T-helper 2 cell (primary cell): ENCODE measurements at places on chromosomes 3 and 15.

- no peak for DNase-seq
These were observed 14.6 kb downstream of the ACAD11 start for GRCh38 chr3:132645058-132645457.

DNA sequence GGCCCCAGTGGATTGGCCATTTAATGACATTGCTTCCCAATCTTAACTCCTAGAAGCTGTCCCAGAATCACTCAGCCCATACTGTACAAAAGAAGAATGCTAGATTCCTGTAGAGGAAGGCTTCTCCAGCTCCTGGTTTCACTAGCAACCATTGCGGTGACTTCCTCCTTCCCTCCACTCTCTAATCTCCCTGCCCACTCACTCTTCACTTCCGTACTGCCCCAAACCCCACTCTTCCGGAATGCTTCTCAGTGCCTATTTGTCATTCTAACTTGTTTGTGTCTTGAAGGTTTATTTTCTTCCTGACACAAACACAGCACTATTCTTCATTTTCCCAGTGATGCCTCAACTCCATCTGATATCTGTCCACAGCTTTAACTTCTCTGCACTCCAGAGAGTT is 97.1 kb upstream of the SPATA16 start:
- no peak for DNase-seq

DNA sequence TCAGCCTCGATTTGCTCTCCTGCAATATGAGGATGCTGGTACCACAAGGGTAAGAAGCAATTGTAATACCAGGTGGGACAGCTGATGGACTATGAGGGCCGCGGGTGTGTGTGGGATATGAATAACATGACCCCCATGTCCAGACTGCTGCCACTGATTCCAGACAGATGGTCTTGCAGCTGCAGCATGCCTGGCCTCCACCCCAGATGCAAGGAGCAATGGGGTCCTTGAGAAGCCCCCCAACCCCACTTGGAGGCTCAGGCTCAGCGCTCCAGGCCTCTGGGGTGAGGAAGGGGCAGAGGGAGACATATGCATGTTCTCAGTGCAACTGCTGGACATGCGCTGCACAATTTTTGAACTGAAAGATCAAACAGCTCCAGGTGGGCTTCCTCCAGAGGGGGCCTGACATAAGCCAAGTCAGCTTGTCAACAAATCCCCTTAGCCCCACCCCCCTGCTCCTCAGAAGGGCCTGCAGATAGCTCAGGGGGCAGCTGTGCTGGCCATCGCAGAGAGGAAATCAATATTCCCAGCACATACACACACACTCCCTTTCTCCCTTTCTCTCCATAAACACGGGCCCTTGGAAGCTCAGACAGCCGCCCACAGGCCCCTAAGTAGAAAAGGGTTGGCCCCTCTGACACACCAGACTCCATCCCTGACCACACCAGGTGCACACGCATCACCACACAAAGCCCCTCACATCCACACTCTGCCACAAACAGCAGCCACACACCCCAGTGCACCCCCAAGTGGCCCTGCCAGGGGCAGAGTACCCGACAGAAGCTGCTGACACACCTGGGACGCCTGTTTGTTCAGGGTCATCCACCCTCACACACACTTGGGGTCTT is 107.0 kb downstream of the IQSEC1 start:
- DNase-seq: no peak

DNA sequence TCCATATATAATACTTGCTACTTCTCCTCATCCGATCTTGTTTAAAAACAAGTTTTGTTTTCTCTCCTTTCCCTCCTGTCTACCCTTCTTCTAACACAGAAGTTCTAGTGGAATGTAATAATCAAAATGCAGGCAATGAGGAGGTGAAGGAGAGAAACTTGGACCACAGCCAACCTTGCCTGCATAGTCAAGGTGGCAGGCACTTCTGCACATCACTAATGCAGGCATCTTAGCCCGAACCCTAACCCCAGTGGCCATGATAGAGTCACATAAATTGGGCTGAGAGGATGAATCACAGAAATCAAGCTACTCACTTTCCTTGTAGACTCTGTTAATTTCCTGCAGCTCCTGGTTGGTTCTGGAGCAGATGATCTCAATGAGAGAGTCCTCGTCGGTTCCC is 41.0 kb downstream of the ANXA2 start:
- DNase-seq: no peak

DNA sequence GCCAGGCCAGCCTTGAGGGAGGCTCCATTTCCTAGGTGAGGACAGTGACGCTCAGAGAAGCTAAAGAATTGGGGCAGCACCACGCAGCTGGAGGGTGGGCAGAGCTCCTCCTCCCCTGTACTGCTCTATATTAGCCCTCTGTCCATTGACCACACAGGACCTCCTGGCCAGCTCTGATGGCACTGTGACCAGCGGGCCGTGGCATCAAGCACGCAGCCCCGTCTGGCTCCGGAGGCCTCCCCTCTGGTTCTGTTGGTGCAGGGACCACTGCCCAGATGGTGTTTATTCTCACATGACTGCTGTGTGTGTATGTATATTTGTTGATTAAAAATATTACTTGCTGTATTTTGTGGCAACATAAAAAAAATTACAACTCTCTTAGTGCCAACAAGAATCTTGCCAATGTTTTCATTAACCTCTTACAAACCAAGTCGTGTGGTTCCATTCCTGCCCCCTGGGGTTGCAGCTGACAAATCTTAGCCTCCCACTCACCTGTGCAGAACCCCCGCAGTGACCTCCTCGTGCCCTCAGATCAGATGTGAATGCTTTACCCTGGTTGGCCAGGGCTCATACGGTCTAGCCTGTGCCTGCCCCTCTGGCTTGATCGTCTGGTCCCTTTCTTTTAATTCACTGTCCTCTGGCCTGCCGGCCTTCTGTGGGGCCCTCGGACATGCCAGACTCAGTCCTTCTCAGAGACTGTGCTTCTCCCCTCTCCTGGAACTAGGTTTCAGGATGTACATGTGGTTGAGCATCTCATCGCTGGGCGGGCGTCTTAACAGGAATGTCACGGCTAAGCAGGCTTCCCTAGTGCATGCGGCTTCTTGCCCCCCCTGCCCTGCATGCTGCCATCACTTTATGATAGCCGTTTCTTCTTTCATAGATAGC is 14.8 kb downstream of the CHCHD6 start:
- no peak for DNase-seq

- no peak for DNase-seq
These were observed 1390.9 kb upstream of the CADM2 start for GRCh38 chr3:83567935-83568334.

DNA sequence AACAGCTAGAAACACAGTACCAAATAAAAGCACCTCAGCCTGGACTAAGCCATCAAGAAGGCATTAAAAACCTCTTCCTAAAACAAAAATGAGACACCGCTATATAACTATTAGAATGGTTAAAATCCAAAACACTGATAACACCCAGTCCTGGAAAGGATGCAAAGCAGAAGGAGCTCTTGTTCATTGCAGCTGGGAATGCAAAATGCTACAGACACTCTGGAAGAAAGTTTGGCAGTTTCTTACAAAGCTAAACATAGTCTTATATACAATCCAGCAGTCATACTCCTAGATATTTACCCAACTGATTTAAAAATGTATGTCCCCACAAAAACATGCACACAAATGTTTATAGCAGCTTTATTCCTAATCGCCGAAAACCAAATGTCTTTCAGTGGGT is 35.7 kb downstream of the CHSY1 start:
- DNase-seq: no peak
